ENCODE measurements at places on chromosomes 3 and 15. TPM values are rescaled to one million over a fixed set of nuclear protein-coding genes. Genes with fewer than 3 reads are reported as not detected.

DNA sequence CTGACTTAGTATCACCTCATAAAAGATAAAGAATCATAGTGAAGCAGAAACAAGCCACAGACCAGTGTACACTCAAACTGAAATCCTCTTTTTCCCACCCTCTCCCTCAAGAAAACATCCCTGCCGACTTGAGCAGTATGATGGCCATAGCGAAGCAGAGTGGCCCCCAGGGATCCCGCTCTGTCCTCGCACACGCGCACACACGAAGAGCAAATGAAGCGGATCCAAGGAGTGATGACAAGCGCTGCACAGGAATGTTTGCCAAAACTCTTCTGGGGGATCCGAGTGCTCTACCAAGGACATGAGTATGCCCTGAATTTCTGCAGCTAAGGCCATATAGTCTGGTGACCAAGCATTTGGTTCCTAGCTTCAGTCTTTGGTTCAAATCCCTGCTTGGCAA, 134.5 kb upstream of the C2CD4B start:
- DNase-seq = no peak

- DNase-seq = no peak
Measured at GRCh38 chr3:195609229-195609628, 25.5 kb upstream of the APOD start.

DNA sequence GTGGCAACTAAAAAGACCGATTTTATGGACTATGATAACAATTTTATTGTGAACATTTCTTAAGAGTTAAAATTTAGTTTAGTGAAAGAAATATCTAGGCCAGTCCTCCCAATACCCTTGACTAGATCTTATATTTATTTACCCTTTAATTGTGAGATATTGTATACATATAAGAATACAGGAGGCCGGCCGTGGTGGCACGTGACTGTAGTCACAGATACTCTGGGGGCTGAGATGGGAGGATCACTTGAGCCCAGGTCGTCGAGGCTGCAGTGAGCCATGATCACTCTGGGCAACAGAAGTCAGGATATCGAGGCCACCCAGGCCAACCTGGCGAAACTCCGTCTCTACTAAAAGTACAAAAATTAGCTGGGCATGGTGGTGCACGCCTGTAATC, 756 bp upstream of the RMDN3 start:
- DNase-seq = no peak

TMEM212 gene
- not detected for total RNA-seq
